ENCODE measurements at places on chromosomes 7 and 10. TPM values are rescaled to one million over a fixed set of nuclear protein-coding genes. Genes with fewer than 3 reads are reported as not detected.

GRCh38 chr10:27345455-27345920 is 104.9 kb upstream of the ACBD5 start:
- DNase-seq: no peak

DNA sequence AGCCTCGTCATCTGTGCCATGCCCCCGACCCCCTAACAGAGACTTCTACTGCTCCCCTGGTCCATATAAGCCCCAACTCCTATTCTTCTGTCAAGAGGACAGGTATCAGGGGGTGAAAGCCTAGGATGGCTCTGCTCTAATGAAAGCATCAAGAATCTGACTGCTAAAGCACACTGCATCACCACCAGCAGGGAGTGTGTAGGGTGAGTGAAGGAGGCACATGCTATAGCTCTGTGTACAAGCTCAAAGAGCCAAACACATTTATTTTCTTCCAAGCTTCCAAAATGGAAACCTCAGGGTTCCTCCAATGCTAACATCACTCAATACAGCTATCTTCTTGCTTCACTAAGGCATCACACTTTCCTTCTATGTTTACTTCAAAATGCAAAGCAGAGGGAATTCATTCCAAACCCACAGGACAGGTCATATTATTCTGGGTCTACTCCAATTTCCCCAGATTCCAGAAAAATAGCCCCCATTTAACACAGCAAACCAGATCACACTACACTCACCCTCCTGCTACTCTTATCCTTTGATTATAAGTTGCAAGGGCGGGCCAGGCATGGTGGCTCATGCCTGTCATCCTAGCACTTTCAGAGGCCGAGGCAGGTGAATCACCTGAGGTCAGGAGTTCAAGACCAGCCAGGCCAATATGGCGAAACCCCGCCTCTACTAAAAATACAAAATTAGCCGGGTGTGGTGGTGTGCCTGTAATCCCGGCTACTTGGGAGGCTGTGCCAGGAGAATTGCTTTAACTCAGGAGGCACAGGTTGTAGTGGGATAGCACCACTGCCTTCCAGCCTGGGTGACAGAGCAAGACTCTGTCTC is 36.6 kb downstream of the RHEB start:
- DNase-seq: no peak

The FBXL13 gene
- total RNA-seq: 2.8 TPM

The VWDE gene
- total RNA-seq: 0.39 TPM

The SPDYE17 gene
- total RNA-seq: not detected

DNA sequence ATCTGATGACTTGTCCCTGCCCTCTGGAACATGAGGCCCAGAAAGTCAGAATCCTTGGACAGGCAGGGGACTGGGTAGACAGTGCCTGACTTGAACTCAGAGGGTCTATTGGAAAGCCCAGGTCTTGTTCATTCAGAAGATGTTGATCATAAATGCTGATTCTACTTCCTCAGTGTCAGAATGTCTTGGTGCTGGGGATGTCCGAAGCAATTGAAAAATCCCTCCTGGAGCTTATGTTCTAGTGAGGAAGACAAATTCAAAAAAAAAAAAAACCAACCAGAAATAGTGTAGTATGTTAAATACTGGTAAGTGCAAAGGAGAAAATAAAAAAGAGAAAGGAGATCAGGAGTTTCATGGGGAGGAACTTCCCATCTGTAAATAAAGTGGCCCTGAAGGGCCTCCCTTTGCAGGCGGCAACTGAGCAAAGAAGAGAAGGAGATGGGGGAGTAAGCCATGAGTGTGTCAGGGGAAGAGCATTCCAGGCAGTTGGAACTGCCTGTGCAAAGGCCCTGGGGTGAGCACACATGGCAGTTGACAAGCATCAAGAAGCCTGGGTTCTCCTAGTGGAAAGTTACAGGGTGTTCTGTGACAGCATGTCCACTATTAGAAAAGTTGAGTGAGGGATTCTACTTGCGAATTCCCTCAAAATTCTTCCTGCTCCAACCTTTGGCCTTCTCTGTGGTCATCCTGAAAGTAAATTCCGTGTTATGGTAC is 30.7 kb downstream of the TSPAN15 start:
- DNase-seq: no peak

The NRCAM gene
- 7.9 TPM for total RNA-seq

The SLC29A3 gene
- 2.2 TPM for total RNA-seq

The SLC18A3 gene
- total RNA-seq: not detected

DNA sequence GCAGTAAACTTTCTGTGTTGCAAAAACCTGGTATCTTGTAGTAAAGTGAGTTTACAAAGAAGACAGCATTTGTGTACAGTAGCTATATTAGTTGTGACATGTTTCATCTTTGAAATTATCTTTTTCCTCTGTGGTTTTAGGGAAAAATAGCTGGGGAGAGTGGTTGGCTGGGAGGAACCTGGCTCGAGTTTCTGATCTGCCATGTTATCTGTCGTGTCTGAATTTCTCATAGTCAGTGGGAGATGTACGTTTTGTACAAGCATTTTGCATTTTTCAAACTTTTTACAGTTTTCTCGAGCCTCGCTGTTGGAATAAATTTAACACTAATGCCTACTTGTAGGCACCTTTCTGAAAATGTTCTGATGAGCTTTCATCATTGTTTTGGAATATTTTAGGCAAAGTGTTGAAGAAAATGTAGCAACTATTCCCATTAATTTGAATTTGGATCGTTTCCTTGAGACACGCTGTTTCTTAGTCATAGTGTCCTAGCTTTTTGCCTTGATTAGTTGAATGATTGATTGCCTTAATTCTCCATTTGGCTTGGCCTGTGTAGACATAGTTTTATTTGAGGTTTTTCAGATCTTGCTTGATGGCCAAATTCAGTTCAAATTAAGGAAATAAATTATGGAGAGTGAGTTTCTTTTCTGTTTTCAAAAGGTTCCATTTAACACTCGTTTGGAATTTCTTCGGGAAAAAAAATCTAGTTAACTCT is 65.1 kb downstream of the CAMK1D start:
- no peak for DNase-seq

DNA sequence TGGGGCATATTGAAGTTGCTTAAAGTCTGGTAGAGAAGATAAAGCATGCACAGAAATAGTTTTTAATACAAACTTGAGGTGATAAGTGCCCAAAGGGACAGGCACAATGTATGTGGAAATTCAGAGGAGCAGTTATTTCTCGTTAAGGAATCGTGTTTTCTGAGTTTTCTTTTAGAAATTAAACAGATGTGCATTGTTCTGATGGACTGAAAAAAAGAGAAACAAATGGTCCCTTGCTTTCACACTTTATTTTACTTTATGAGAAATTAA is 45.6 kb downstream of the CNNM2 start:
- DNase-seq: no peak

The OR2A5 gene
- total RNA-seq: not detected

DNA sequence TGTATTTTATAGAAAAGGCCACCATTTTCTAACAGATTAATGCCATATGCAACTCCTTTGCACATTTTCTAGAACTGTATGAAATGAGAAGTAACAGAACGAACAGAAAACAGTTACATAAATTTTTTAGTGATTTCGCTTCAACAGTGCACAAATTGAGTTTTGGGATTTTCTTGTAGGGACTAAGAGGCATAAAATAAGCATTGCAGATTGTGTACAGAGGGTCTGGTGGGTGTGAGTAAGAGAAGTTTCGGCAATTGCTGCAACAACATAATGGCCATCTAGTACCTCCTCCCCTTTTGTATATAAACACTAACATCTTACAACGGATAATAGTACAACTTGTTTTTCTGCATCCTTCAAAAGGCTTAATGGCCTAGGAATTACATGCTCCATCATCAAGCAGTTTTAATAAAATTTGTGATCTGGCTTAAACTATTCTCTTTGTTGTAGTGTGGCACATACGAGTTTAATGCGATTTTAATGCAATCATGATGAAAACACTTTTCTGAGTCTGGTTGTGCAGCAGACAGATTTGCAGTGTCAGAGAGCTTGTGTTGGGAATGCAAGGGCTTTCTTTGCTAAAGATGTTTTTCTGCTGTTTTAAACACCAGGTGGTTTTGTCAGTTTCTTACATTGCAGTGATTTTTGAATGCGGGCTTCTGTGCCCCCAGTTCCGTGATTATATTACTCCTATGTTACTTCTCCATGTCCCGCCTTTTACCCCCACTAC is 2.9 kb downstream of the GLCCI1 start:
- DNase-seq: peak; percentile 39

DNA sequence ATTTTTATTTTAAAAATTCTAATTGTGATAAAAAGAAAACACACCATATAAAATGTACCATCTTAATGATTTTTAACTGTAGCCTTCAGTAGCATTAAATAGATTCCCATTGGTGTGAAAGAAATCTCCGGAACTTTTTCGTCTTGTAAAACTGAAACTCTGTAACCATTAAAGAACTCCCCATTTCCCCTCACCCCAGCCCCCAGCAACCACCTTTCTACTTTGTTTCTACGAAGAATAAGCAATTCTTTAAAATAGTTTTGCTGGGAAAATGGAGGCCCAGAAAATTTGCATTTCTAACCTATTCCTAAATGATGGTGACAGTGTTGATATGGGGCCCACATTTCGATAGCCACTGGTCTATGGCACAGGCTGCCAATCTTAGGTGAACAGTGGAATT is 305.4 kb upstream of the PFKP start:
- no peak for DNase-seq

GRCh38 chr10:78224602-78225001 is 190.9 kb downstream of the RPS24 start:
- no peak for DNase-seq
